ENCODE measurements at places on chromosomes 16 and 17. TPM values are rescaled to one million over a fixed set of nuclear protein-coding genes. Genes with fewer than 3 reads are reported as not detected.

Gene CNTNAP4
- 0.32 TPM for polyA plus RNA-seq

Gene PRDM7
- polyA plus RNA-seq, result not detected

Gene TNFRSF17
- polyA plus RNA-seq, result 206 TPM

Gene DHRS7C
- polyA plus RNA-seq, result not detected

Gene GP1BA
- polyA plus RNA-seq, result 0.42 TPM

All from GM12878 (cell line).